ENCODE measurements at places on chromosomes 13 and 19. TPM values are rescaled to one million over a fixed set of nuclear protein-coding genes. Genes with fewer than 3 reads are reported as not detected.

DNA sequence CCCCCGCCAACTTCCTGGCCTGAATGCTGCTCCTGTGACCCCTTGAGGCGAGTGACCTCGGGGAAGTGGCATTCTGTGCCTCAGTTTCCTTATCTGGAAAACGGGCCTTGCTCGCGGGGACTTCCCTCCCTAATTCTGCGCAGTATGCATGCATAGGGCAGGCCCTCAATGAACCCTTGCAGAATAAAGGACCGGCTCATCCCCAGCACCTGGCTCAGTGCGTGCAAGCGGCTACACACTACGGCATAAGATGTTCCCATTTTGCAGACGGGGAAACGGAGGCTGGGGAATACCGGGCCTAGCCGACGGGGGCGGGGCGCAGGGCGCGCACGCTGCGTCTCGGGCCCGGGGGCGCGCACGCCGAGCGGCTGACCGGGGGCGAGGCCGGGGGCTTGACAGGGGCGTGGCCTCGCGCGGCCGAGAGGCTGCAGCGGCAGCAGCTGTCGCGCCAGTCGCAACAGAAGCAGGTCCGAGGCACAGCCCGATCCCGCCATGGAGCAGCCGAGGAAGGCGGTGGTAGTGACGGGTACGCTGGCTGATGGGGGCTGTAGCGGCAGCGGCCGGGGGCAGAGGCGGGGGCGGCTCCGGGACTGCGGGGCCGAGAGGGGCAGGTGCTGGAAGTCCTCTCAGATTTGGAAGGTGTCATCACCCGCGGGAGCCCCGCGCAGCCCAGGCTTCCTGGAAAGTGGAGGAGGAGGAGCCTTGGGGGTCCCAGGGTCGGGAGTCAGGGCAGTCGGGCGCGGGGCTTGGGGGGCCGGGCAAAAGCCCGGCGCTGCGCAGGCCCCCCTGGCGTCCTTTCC is at the start of gene PGPEP1:
Gene PGPEP1, plus strand, starts transcription at position 409 of the 800 bp plus-strand sequence. Its CDS starts 84 bp downstream, at position 493.
- H3K27me3 ChIP-seq = no peaks in the 10 kb centered on the region
- peak; percentile 83 for ATAC-seq
- H3K27ac ChIP-seq = peak within 1 kb of the TSS; percentile 86
- H3K4me1 ChIP-seq = peaks cover 10% of the 10 kb centered on the region
- peaks cover 25% of the 10 kb centered on the region for H3K36me3 ChIP-seq
- peak within 1 kb of the TSS; percentile 82 for H3K4me3 ChIP-seq

DNA sequence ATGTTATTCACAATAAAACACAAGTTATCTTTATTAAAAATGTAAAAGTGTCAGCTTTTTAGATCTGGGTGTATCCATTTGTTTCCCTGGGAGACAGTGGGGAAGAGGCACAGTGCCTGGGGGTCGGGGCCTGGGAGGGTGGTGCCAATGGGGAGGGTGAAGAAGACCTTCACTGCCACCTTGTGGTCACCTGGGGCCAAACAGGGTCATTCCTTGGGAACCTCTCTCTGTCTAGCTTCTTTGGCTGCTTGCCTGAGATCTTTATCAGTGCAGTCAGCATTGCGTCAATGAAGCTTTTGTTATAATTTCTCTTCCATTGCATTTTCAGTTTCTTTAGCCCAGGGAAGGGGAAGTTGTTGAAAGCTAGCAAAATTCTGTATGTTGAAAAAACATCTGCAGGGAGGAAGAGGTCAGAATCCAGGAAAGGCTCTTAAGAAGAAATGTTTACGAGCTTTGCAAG is 39.1 kb downstream of the PCDH8 start:
- peak; percentile 65 for ATAC-seq
- no peaks in the 10 kb centered on the region for H3K36me3 ChIP-seq
- H3K27me3 ChIP-seq = peaks cover 36% of the 10 kb centered on the region
- no peak overlapping the region for H3K27ac ChIP-seq
- no peak overlapping the region for H3K4me3 ChIP-seq
- H3K4me1 ChIP-seq = no peaks in the 10 kb centered on the region

- peak overlapping the region; percentile 73 for H3K27ac ChIP-seq
- no peaks in the 10 kb centered on the region for H3K27me3 ChIP-seq
- H3K4me1 ChIP-seq = peaks cover 19% of the 10 kb centered on the region
- H3K36me3 ChIP-seq = peaks cover 82% of the 10 kb centered on the region
- no peak for ATAC-seq
These were observed 4.7 kb downstream of the PTBP1 start for GRCh38 chr19:801861-802497.

DNA sequence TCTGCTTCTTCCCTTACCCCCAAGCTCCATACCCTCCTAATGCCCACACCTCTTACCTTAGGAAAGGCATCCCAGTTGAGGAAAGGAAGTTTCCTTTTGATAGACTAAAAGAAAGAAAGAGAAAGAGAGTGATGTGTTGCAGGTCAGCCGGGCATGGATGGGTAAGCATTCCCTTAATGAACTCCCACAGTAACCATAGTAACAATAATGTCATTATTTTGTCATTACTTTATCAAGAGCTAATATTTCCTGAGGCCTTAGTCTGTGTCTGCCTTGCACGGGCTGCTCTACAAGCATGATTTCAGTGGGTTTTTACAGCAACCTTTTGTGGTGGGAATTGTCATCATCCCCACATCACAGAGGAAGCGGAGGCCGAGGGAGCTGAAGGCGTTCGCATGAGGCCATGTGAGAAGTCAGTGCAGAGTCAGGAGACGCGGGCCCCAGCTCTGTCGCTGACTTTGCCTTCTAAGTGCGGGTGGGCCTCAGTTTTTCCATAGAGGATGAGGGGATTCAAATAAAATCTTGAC is 2.5 kb downstream of the KRTDAP start:
- no peaks in the 10 kb centered on the region for H3K4me1 ChIP-seq
- H3K27me3 ChIP-seq = peaks cover 7% of the 10 kb centered on the region
- H3K4me3 ChIP-seq = no peak overlapping the region

Gene MBD3L3
- total RNA-seq = not detected

Gene ATP8B3
- total RNA-seq = 44.8 TPM

Gene LGI4
- total RNA-seq = not detected

Gene HPN
- 0.48 TPM for total RNA-seq

Gene TMEM145
- total RNA-seq = 0.50 TPM

Measured in activated T-helper 17 cell treated with anti-CD3 and anti-CD28 coated beads, Interleukin-2, amount 50 U/mL, for 72 hours (primary cell).